ENCODE measurements at places on chromosomes 7 and 10.

- DNase-seq: no peak
These were observed 18.7 kb upstream of the CYCS start for GRCh38 chr7:25143763-25144162.

- no peak for DNase-seq
These were observed 46.7 kb downstream of the PARD3 start for GRCh38 chr10:34768261-34768971.

- no peak for DNase-seq
These were observed 24.4 kb upstream of the FIGNL1 start for GRCh38 chr7:50474382-50475160.

GRCh38 chr10:96130326-96130995 is 364 bp downstream of the ZNF518A start:
- no peak for DNase-seq

- no peak for DNase-seq
These were observed 187.9 kb upstream of the INHBA start for GRCh38 chr7:41890631-41891274.
